ENCODE measurements at places on chromosomes 5 and 9.

GRCh38 chr5:41835645-41836044 lies 34.6 kb downstream of the OXCT1 start:
- peak; percentile 51 for DNase-seq

- no peak for DNase-seq
Observed at GRCh38 chr5:93604644-93605515, 21.9 kb downstream of the NR2F1 start.

DNA sequence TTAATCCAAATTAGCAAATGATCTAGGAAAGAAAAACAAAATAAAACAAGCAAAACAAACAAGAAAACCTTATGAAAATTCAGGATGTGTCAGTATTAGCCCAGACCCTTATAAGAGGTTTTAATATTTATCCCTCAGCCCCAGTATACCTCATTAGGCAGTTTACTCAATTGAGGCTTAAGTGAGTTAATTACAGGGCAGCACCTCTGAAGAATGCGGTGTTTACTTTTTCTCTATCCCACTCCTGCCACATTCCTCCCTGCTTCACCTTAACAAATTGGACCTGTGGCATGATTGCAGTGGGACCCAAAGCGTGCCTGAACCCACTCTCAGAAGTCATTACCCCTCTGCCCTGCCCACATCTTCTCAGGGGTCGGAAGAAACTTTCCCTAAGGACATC lies 67.1 kb downstream of the SIL1 start:
- DNase-seq = no peak

DNA sequence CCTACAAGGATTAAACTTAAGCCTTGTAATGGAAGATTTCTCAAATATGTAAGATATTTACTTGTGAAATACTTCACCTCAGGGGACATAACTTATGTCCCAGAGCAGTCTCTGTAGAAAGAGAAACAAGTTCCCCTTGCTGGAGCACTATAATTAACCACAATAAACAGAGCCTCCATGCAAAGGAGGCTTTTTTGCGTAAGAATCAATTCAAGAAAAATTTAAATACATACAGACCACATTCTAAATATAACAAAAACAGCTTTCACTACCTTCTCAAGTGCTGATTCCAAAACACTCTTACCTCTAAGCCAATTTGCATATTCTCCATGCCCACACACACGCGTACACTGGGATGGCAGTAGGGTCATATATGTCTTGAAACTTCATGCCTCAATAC lies 30.7 kb upstream of the CCNB1 start:
- DNase-seq = peak; percentile 12

DNA sequence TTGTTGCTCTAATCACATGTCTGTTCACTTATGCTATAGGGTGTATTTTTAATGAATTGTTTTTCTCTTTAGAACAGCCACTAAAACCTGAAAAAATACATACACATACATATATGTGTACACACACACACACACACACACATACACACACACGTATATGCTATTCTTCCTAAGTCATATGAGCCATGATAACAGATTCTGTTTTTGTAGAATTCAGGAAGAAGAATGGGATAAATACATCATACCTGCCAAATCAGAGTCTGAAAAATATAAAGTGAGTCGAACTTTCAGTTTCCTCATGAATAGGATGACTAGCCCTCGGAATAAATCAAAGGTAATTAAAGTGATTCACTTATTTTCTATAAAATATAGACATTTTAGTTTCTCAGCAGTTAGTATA lies 231.4 kb downstream of the ARHGEF28 start:
- no peak for DNase-seq

- DNase-seq = no peak
Observed at GRCh38 chr5:76583163-76584047, 39.8 kb downstream of the F2RL2 start.
